ENCODE measurements at places on chromosomes 1 and 21.

- DNase-seq: no peak
These were observed 102.8 kb downstream of the DNM3 start for GRCh38 chr1:171943973-171944561.

DNA sequence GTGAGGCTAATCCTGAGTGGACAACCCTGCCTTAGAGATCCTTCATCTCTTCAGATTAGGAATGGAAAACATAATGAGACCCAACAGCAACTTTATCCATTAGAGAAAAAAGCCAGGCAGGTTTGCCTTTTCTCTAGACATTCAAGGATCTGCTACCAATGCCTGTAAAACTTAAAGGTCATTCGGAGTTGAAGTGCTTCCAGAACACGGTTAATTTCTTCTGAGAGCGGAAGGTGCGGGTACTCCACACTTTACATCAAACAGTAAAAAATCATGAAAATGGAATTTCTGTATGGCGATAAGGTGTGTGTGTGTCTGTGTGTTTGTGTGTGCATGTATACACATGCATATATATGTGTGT lies 65.2 kb upstream of the PRKACB start:
- no peak for DNase-seq

GRCh38 chr1:216818284-216818683 lies 95.1 kb upstream of the ESRRG start:
- no peak for DNase-seq

DNA sequence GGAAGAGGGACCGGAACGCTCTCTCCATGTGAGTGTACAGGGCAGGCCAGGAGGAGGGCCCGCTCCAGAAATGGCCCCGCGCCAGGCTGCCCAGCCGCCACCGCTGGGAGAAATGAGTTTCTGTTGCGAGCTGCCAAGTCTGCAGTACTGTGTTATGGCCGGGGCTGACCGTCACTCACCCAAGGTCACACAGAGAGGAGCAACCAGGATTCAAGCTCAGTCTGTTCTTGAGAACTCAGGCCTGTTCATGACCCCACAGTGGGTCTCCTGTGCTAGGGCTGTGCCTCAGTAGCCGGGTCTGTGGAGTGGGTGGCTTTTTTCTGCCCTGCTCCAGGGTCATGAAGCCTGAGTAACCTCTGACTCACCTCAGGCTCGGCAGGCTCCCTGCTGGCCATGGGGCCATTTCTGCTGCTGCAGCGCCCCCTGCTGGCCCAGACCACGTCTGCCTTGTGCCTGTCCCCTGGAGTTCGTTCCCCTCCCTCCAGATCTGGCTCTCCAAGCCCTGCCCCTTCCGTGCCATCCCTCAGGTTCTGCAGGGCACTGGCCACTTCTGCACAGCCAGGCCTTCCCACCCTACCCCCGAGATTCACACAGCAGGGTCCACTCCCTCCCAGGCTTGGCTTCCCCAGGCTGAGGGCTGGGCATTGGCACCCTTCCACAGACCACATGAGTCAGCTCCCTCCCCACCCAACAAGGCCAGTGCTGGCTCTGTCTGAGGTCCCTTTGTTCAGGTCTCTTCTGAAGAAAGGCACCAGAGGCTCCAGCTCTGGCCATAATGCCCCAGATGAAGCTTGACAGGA lies 51.8 kb downstream of the EDN2 start:
- DNase-seq: peak; percentile 62

- no peak for DNase-seq
These were observed 82.3 kb downstream of the SYT2 start for GRCh38 chr1:202627841-202628565.

DNA sequence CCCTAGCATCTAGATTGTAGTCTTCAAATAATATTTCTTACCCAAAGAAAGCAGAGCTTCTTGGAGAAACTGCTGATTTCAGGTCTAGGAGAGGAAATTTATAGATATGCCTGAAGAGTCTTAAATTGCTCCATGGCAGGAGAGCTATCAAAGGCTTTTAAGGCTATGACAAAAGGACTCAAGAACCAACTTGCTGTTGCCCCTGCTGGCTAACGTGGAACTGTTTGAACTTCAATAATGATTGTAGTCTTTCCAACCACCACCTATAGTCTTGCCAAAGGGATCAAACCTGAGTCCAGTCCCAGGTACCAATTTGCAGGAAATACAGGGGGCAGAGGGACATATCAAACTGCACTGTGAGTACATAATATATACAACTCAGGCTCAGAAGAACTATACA lies 336.2 kb upstream of the ESRRG start:
- no peak for DNase-seq

GRCh38 chr1:235980976-235981375 lies 83.9 kb downstream of the NID1 start:
- no peak for DNase-seq

- no peak for DNase-seq
These were observed 24.7 kb downstream of the LYST start for GRCh38 chr1:235841938-235842545.

GRCh38 chr1:187854457-187854856 lies 1025.7 kb downstream of the PLA2G4A start:
- DNase-seq: no peak

DNA sequence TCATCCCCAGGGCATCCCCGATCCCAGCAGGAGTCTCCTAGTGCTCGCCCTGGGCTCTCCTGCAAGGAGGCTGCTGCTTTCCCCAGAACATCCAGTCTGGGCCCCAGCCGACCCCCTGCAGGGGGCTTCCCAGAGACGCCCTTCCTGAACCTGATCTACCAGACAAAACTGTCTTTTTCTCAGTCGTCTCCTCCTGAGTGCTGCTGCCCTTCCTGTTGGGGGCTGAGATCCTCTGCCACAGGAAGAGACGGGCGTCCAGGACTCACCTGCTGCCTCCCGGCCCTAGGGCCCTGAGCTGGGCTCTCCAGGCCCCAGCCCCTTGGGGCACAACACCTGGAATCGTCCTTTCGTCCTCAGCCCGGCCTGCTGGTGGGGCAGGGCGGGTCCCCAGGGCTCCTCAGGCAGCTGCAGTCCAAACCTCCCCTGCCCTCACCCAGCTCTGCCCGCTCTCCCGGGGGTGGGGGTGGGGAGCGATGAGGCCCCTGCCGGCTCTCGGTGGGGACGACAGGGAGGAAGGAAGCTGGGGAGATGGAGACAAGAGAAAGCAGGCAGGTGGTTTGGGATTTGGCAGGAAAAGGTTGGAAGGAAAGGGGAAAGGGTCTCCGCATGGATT lies 36.9 kb downstream of the TP73 start:
- DNase-seq: no peak

- DNase-seq: no peak
These were observed 172.6 kb downstream of the PLA2G4A start for GRCh38 chr1:187001198-187001889.

- no peak for DNase-seq
These were observed 68.7 kb downstream of the KIRREL1 start for GRCh38 chr1:158062174-158062573.

DNA sequence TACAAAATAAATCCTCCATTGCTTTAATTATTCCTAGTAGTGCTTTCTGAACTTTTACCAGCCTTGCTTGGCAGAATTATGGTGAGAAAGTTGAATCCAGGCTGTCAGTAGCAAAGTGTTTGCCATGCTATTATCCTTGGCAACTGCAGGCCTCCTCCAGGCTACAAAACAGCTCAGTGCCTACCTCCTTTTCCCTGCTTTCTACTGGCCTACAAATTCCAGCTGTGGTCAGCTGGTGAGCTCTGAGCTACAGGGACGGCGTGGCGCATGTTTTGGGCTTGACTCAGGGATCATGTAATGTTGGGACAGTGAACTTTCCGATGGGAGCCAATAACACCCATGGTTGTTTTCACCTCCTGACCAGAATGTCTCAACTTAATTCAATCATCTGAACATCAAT lies 456.1 kb upstream of the ADAMTS5 start:
- DNase-seq: no peak

DNA sequence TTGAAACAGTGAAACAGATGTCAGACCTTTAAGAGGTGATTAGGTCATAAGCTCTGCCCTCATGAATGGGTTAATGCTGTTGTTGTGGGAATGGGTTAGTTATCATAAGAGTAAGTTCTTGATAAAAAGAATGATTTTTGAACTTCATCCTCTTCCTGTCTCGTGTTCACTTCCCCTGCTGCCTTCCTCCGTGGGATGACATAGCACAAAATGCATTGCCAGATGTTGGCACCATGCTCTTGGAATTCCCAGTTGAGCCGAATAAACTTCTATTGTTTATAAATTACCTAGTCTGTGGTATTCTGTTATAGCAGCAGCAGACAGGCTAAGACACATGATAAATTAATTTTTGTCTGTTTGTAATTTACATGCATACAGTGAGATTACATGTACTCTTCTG lies 112.0 kb upstream of the LRRC7 start:
- no peak for DNase-seq

- no peak for DNase-seq
These were observed 16.9 kb upstream of the KIAA0040 start for GRCh38 chr1:175209493-175209921.

- no peak for DNase-seq
These were observed 2.2 kb downstream of the LAMC2 start for GRCh38 chr1:183188240-183188639.

DNA sequence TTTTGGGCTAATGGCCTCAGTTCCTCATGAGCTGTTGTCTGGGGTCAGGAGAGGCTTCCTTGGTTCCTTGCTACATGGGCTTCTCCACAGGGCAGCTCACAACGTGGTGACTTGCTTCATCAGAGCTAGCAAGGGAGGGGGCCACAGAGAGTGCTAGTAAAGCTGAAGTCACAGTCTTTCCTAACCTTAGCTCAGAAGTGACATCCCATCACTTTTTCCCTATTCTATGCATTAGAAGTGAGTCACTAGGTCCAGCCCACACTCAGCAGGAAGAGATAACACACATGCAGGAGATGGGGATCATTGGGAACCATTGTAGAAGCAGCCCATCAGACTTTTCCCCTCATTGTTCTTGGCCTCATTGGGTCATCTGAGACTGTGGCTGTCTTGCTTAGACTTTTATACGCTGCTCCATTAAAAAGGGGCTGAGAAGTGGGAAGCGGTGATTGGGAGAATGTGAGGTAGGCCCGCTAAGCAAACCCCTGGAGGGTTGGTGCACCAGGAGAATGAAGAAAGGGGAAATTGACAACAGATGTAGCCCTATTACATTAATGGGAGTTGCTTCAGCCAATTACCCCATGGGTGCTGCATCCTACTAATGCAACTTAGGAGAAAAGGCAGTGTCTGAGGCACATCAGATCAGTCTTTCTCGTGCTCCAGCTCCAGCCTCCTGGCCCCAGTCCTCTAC lies 22.1 kb upstream of the IGSF21 start:
- no peak for DNase-seq

GRCh38 chr1:244046907-244047611 lies 4.0 kb upstream of the ZBTB18 start:
- no peak for DNase-seq

DNA sequence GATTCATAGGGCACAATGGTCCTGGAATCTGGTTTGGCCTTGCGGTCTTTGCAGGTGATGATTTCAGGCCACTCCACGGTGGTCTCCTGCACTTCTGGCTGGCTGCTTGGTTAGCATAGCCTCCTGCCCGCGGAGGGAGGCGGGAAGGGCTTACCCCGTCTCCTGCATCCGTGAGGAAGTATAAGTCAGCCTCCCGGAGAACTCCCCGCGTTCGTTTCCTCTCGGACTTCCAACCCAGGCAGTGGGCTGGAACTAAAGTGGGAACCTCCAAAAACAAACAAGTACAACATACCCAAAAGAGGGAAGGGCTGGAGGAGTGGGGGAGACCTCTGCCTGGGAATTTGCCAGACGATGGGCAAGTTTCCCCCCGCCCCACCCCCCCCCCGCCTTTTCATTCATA lies 939 bp upstream of the CCN1 start:
- DNase-seq: no peak

DNA sequence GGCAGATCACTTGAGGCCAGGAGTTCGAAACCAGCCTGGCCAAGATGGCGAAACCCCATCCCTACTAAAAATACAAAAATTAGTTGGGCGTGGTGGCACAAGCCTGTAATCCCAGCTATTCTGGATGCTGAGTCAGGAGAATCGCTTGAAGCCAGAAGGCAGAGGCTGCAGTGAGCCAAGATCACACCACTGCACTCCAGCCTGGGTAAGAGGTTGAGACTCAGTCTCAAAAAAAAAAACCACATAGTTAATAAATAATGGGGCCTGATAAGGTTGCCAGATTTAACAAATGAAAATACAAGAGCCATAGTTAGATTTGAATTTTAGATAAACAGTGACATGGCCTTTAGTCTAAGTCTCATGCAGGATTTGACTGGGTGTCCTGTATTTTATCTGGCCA lies 175.7 kb downstream of the ZZZ3 start:
- no peak for DNase-seq

DNA sequence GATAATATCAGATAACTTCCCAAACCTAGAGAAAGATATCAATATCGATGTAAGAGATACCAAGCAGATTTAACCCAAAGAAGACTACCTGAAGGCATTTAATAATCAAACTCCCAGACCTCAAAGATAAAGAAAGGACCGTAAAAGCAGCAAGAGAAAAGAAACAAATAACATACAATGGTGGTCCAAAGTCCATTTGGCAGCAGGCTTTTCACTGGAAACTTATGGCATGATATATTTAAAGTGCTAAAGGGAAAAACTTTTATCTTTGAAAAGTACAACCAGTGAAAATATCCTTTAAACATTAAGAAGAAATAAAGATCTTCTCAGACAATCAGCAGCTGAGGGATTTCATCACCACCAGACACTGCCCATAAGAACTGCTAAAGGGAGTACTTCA lies 812.7 kb upstream of the ADAMTS5 start:
- no peak for DNase-seq

- no peak for DNase-seq
These were observed 602 bp upstream of the RIMKLA start for GRCh38 chr1:42379794-42380585.

- DNase-seq: no peak
These were observed 117.1 kb downstream of the ESRRG start for GRCh38 chr1:216606047-216606637.

- no peak for DNase-seq
These were observed 40.7 kb downstream of the WDR3 start for GRCh38 chr1:117970252-117970651.

DNA sequence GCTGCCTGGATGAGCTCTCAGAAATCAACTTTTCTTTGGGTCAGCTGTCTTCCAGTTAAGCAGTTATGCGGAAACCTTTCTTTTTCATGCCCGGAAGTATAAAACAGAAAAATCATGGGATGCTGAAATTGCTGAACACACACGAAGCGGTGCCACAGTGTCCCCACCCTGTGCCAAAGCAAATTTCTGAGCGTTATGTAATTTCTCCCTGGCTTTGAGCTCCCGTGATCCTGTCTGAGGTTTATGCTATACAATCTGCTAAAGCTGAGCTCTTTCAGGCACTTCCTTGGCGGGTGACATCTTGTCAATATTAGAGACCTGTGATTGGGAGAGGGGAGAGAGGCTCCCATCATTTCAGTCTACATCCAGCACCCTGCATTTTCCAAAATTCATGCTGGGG lies 201.7 kb downstream of the ROR1 start:
- no peak for DNase-seq

- DNase-seq: no peak
These were observed 13.5 kb downstream of the RNF2 start for GRCh38 chr1:185058876-185059275.

- no peak for DNase-seq
These were observed 78.8 kb upstream of the RBM34 start for GRCh38 chr1:235239851-235240250.

DNA sequence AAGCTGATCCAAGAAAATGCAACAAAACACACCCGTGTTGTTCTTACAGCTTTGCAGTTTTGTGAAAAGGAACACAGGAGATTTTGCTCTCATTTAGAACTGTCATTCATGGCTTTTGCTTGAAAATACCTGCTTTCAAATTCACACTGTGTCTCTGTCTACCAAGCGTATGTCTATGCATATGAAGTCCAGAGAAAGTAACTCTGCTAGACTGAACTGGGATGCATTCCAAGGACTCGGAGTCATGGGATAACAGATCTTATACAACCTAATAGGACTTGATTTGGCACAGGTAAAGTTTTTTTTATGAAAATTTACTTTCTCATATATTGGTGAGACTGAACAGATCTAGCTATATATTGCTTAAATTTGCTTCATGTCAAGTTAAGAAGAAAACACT lies 102.4 kb downstream of the PTGER3 start:
- no peak for DNase-seq
